NCI-H524 (cell line): ENCODE measurements at places on chromosomes 1 and 21.

GRCh38 chr1:77218477-77219165 is 609 bp downstream of the PIGK start:
- peak; percentile 65 for DNase-seq

DNA sequence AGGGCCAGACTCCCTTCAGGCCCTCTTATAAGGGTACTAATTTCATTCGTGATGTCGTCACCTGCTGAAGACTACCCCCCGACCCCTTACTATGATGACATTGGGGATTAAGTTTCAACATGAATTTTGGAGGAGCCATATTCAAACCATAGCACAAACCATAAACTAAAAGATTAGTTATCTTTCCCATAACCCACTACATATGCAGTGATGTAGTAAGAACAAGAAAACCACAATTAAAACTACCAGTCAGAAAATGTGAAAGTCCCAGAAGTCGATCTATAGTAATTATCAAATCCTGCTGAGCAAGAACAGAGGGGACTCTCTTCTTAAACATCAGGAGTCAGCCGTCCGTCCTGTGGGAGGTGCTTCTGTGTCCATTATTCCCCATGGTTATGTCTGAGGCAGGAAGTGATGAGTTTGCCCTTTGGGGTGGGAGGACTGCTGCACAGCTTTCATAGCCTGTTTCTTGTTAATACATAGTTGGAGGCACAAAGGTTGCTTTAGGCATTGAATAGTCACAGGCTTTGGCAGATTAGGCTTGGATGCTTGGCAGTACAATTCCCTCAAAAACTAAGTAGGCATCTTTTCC is 35.9 kb upstream of the PTGFRN start:
- no peak for DNase-seq

GRCh38 chr1:201313086-201313485 is 29.8 kb downstream of the PKP1 start:
- peak; percentile 1 for DNase-seq

DNA sequence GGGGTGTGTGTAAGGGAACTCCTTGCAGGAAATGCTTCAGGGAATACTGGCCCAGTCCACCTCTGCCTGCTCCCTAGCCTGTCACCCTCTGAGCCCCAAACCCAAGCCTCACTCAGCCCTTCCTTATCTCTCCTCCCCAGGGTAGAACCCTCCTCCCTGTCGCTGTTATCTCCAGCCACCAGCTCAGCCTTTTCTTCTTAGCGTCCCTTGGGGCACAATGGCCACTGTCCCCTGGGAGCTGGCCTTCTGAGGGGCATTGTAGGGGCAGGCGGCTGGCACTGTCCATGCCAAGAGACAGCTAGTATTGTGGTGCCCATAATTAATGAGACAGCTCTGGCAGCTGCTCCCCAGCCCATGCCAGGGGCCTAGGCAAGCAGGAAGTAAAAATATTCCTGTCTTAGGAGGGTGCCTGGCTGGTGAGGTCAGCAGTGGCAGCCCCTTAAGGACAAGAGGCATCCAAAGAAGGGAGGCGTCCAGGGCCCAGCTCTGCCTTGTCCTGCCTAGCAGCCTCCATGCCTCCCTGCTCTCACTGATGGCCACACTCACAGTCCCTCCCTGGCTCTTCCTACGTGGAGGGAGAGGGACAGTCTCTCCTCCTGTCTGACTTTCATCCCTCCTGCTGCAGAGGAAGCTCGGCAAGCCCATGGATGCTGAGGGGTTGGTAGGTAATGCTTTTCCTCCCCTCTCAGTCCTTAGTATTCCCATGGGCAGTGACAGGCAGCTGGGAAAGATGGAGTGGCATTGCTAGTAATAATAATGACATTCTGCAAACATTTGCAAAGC is 37.5 kb downstream of the KCNQ4 start:
- DNase-seq = no peak
